Tibial artery (tissue), 4 donors: ENCODE measurements at places on chromosomes 1 and 21.

DNA sequence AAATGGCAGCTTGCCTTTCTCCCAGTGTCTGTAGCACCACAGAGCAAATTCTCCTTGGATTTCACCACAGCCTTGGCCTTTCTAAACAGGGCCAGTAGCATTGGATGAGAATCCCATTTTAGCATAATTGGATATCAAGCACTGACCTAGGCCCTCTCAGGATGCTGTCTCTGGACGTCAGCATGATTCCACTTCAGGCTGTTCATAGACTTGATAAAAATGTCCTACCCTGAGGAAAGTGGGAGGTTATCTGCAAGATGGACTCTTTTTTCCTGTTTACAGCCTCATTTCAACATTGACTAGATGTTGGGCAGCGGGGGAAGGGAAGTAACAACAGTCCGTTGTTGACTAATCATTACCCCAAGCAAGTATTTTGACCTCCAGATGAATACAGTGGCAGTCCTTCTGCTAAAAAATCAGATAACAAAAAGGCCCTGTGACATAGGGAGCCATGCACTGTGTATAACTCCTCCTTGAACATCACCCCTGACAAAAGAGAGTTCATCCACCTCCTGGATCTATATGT lies 5.2 kb downstream of the NPL start:
- DNase-seq: no peak

GRCh38 chr1:36576118-36576517 lies 93.4 kb upstream of the CSF3R start:
- DNase-seq: no peak

DNA sequence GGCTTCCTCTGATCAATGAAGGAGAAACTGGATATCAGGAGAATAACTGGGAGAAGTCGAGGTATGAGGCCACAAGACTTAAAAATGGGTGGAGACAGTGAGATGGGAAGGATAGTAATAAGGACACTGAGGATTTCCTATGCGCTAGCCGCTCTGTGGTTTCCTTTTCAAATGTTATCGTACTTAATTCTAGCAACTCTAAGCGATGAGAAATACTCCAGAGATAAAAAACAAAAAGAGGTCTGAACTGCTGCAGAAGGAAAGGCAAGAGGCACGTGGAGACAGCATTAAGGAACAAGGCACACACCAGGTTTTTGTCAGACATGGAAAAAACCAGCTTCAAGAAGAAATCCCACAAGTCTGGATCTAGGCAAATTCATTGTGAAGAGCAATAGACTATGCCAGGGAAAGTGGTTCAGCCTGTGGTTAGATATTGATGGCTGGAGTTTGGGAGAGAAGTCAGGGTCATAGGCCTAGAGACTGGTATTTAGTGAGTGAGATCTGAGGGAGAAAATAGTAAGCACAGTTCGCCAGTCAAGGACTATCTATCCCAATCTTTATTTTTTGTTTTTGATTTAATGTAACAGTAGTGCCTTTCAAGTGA lies 5.3 kb downstream of the CLCA2 start:
- no peak for DNase-seq

GRCh38 chr1:200873116-200873670 lies 412 bp downstream of the GPR25 start:
- no peak for DNase-seq

GRCh38 chr1:94327001-94327690 lies 89.8 kb upstream of the ARHGAP29 start:
- DNase-seq: peak; percentile 60

DNA sequence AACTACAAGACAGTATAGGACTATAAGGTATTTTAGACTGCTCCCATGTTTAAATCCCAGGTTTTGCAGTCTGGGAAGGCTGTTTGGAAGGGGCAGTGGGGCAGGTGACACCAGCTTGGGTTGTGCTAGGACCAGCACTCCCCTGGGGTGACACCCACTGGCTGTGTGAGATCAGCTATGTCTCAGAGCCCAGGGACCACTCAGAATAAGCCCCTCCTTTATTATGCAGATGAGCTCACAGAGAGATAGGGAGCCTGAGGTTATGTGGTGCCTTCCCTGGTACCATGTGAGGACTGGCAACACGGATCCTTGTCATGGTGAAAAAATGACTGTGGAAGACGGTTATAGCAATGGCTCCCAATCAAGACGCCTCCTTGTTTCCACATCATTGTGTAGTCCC lies 71.0 kb downstream of the NENF start:
- DNase-seq: no peak

DNA sequence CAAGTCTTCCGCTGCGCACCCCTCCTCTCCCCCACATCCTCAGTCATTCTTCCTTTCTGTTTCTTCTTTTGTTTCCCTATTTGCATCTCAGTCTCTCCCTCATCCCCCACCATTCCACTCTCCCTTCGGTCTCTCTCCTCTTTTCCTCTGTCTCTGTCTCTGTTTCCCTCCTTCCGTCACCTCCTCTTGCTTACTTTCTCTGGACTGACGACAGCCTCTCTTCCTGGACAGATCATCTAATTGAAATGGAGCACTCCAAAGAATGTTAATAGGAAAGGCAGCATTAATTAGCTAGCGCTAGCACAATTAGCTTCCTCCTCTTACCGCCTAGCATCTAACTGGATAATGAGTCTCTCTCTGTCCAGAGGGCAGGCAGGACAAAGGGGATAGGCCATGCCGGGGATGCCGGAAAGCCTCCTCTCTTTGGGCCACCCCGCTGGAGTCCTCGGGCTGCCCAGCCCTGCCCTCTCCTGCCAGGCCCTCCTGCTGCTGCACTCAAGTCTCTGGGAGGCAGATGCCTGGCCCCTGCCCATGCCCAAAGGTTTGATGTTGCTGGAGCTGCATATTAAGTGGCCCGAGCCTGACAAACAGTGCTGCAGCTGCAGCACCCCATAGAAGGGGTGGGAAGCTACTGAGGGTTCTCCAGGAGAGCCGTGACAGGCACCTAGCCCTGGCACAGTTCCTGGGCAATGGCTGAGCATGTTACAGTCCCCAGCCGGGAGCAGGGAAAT lies 20.8 kb downstream of the DISP3 start:
- peak; percentile 35 for DNase-seq

DNA sequence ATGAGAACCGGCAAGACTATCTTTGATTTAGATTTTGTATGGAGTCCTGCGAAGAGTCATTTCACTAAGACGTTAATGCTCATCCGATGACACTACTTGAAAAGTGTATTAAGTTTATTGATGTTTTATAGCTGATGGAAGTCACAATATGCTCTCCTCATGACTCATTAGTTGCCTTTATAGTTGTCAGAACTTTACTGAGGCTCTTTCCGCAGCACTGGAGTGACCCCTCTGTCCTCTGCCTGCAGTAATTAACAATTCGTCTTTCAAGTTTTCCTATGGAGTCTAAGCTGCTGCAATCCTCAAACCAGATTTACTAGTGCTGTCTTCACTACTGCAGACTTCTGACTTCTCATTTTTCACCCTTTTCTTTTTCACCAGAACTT lies 853 bp downstream of the USP16 start:
- DNase-seq: no peak

GRCh38 chr1:235999259-235999925 lies 65.5 kb downstream of the NID1 start:
- no peak for DNase-seq

DNA sequence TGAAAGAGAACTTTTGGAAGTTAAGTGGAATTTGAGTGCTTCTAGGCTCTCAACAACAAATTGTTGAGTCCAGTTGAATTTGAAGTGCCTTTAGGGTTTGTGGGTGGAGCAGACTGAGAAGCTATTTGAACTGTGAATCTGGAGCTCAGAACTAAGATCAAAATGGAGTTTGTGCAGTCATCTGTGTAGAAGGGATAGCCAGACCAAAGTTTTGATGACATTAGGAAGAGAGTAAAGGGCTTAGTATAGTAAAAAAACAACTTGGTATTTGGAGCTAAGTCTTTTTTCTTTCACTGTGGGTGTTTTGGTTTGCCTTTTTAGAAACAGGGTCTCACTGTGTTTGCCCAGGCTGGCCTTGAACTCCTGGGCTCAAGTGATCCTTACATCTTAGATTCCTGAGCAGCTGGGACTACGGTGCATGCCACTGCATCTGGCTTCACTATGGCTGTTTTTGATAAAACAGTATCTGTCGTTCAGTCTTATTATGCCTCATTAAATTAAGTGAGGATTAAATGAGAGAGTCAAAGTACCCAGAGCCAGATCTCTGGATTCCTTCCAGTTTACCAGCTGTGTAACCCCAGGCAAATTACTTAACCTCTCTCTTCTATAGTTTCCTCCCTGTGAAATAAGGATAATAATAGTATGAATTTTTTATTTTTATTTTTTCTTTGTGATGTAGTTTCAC lies 20.0 kb downstream of the HDAC1 start:
- DNase-seq: no peak

DNA sequence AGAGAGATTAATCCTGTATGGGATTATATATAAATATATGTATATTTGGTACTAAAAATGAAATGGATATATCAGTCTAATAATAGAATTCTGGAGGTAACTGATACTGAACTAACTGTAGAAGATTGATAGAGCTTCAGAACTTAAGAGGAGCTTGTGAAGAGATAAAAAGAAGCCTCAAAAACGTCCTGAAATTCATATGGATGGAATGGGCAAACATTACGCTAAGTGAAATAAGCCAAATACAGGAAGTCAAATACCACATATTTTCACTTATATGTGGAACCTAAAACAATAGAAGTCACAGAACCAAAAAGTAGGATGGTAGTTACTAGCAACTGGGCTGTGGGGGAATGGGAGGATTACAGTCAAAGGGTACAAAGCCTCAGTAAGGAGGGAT lies 36.0 kb upstream of the ADGRL4 start:
- DNase-seq: no peak

DNA sequence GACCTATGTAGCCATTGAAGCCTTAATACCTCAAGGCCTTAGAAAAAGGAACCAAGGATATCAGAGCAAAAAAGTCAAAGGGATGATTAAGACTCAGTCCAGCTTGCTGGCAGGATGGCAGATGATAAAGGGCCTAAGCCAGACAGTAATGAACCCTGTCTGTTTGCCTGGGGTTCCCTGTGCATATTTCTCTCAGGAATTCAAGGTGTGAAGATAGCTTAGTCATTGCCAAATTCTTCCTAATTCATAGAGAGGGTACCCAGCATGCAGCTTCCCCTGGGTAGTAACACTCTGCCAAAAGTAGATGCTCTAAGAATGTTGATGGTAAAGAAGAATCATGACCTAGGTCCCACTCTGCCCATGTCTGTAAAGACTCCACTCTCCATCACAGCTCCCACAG lies 210.6 kb upstream of the COA6 start:
- no peak for DNase-seq

GRCh38 chr1:175380521-175381300 lies 188.1 kb upstream of the KIAA0040 start:
- no peak for DNase-seq

GRCh38 chr21:24897883-24898282 lies 709.4 kb downstream of the MRPL39 start:
- no peak for DNase-seq

DNA sequence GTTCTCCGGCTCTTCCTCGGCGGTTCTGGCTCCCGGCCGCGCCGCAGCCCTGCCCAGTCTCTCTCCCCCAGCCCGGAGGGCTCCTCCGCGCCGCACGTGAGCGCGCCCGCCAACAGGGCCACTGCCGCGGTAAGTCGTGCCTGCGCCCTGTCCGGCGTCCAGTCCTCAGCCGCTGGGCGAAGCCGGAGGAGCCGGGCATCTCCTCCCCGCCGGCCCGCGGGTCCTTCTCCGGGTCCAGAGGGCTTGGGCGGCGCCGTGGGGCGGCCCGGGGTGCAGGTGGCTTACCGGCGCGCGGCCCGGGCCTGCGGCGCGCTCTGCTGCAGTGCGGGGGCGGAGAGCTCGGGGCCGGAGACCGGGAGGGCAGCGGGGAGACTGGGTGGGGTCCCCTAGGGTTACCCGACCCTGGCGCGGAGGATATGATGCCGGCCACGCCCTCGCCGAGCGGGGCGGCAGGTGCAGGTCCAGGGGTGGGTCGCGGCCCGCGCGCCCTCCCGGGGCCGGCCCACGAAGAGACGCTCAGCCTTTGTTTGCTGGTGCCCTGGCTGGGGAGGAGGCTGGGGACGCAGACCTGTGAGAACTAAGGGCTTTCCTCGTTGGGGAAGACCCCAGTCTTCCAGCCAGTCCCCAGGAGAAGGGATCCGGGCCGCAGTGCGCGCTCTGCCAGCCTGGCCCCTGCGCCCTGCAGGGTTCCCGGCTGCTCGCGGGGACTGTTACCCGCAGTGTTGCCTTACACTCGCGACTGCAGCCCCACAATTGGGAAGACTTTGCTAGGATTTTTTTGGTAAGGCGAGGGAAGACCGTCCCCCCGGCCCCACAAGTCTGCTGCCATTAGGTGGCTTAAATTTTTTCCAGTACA lies at the start of gene DOP1B:
Gene DOP1B, plus strand, starts transcription at position 10 of the 856 bp plus-strand sequence. CDS start 7,910 bp downstream, outside the sequence.
- DNase-seq: peak; percentile 67

- no peak for DNase-seq
These were observed 19.3 kb upstream of the PTPRC start for GRCh38 chr1:198619375-198620140.

DNA sequence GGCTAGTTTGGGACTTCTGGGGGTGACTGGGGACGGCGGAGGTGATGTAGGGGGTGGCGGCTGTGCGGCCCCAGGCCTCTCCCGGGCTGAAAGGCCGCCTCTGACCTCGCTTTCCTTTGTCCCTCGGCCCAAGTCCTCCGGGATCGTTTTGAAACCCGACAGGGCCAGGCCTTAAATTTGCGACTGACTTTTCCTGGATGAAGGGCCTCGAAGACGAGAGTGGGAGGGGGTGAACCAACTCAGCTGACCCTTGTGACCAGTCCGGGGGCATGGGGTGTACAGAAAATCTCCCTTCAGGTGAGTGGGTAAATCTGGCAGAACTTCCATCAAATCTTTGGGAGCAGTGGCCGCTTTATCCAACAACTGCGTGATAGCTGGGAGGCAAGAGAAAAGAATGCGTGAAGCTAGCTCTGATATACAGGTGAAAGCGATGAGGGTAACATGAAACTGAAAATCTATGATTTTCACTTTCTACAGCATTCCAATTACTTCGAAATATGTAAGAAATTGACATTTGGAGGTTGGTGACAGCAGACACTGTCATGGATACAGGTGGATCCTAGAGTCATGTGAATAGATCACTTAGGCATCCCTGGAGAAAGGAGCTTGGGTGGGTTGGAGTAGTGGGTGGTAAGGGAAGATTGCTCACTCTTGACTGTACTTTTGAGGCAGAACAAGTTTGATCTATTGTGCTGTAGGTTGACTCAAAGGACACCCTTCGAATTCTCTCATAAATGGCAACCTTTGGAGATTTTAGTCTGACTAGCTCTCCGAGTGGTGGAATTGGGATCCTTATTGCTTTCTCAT lies 885 bp downstream of the AHCYL1 start:
- DNase-seq: no peak

GRCh38 chr1:1084372-1085170 lies 10.5 kb upstream of the RNF223 start:
- DNase-seq: peak; percentile 64

DNA sequence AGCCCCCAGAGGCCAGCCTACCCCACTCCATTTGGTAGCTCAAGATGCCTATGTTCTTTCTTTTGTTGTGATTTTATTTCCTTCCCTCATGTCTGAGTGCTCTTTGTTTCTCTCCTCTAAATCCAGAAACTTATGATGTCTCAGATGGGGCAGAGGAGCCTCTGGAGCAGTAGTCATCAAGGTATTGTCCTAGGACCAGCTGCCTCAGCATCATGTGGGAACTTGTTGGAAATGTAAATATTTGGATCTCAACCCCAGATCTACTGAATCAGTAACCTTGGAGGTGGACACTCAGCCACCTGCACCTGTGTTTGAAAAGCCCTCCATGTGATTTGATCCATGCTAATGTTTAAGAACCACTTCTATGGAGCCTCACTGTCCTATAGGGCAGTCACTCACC lies 593.1 kb upstream of the PLXNA2 start:
- DNase-seq: no peak
